Thoracic aorta (tissue), 2 donors: ENCODE measurements at places on chromosomes 1 and 21. TPM values are rescaled to one million over a fixed set of nuclear protein-coding genes. Genes with fewer than 3 reads are reported as not detected.

Gene UMODL1
- not detected for total RNA-seq

Gene NR1I3
- total RNA-seq, result not detected

Gene FCRL6
- not detected for total RNA-seq

Gene ESRRG
- total RNA-seq, result not detected

Gene GUCA2B
- not detected for total RNA-seq

Gene ADGRL2
- 53.3 TPM for total RNA-seq

Gene PKLR
- total RNA-seq, result not detected

Gene NENF
- 152 TPM for total RNA-seq

Gene IL24
- not detected for total RNA-seq

Gene CRB1
- not detected for total RNA-seq

Gene UBL4B
- not detected for total RNA-seq

DNA sequence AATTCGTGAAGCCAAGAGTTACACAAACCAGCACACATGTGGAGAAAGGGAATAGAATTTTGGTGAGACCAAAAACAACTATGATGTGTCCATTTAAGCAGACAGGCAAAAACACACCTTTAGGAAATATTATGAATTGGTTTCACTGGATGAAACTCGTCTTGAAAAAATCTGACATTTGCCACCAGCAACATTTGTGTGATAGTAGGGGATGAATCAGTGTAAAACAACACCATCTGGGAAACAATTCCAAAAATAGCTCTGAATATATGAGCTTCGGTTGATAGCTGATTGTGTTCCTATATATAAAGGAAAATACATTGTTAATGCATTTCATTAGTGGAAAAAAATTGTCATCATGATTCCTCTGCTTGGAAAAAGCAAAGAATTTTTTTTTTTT, 327.8 kb downstream of the PAPPA2 start:
- H3K4me1 ChIP-seq, result no peaks in the 10 kb centered on the region
- no peaks in the 10 kb centered on the region for H3K36me3 ChIP-seq
- H3K27ac ChIP-seq, result no peak overlapping the region
- no peak overlapping the region for H3K4me3 ChIP-seq

GRCh38 chr21:31128234-31128633, 90.0 kb upstream of the KRTAP19-8 start:
- H3K4me3 ChIP-seq, result no peak overlapping the region
- no peaks in the 10 kb centered on the region for H3K36me3 ChIP-seq
- H3K27ac ChIP-seq, result no peak overlapping the region
- no peak for DNase-seq

GRCh38 chr1:202585590-202585933, 124.7 kb downstream of the SYT2 start:
- H3K27ac ChIP-seq, result peak overlapping the region; percentile 48
- no peaks in the 10 kb centered on the region for H3K27me3 ChIP-seq
- no peak overlapping the region for H3K4me3 ChIP-seq
- H3K36me3 ChIP-seq, result peaks cover 37% of the 10 kb centered on the region
- no peak for DNase-seq

- no peak overlapping the region for H3K27ac ChIP-seq
- H3K27me3 ChIP-seq, result no peaks in the 10 kb centered on the region
- DNase-seq, result no peak
- H3K36me3 ChIP-seq, result no peaks in the 10 kb centered on the region
- H3K4me3 ChIP-seq, result no peak overlapping the region
- peaks cover 13% of the 10 kb centered on the region for H3K4me1 ChIP-seq
Measured at GRCh38 chr1:235863699-235864093, 3.0 kb downstream of the LYST start.

DNA sequence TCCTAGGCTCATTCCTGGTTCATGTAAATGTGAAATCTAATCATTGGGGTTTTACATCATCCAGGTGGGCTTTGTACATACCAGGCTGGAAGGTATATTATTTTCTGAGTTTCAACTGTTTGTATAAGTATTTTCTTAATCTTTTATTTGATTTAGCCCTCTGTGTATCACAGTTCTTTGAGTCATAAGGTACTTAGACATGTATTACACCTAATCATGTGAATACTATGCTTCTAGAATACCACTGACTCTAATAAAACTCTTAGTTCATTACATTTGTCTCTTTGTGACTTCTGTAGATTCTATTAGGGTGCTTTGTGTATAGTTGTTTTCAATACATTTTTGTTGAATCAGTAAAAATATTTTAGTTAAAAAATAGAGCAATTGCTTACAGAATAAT, 92.8 kb downstream of the ZFYVE9 start:
- no peaks in the 10 kb centered on the region for H3K4me1 ChIP-seq
- H3K27ac ChIP-seq, result no peak overlapping the region
- H3K27me3 ChIP-seq, result no peaks in the 10 kb centered on the region
- H3K4me3 ChIP-seq, result no peak overlapping the region
- no peak for DNase-seq
- H3K36me3 ChIP-seq, result no peaks in the 10 kb centered on the region

GRCh38 chr1:4004635-4005430, 104.8 kb upstream of the C1orf174 start:
- DNase-seq, result no peak
- no peak overlapping the region for H3K27ac ChIP-seq
- no peak overlapping the region for H3K4me3 ChIP-seq
- H3K27me3 ChIP-seq, result no peaks in the 10 kb centered on the region
- H3K4me1 ChIP-seq, result no peaks in the 10 kb centered on the region

- H3K36me3 ChIP-seq, result peaks cover 5% of the 10 kb centered on the region
- no peak overlapping the region for H3K27ac ChIP-seq
- H3K4me3 ChIP-seq, result no peak overlapping the region
Measured at GRCh38 chr1:224251741-224252146, 68.7 kb downstream of the DEGS1 start.

DNA sequence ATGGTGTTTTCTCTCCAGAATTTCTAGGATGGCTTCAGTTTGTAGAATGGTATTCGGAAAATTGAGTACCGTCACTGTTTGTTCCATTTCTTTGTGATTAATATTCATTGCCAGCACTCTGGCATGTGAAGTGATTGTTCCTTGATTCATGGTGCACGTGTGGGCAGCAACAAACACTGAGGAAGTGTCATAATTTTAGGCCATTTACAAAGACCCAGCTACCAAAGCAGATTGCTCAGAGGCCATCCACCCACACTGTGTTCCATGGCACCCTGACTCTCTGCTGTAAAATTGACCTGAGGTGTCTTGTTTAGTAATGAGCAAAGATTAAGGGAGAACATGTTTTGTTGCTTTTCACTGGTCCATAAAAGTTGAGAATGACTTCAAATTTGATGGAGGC, 250.9 kb upstream of the FMN2 start:
- H3K27ac ChIP-seq, result no peak overlapping the region
- DNase-seq, result no peak
- no peaks in the 10 kb centered on the region for H3K4me1 ChIP-seq
- H3K27me3 ChIP-seq, result no peaks in the 10 kb centered on the region
- no peak overlapping the region for H3K4me3 ChIP-seq

- no peaks in the 10 kb centered on the region for H3K36me3 ChIP-seq
- no peak overlapping the region for H3K4me3 ChIP-seq
- H3K27me3 ChIP-seq, result no peaks in the 10 kb centered on the region
- no peak for DNase-seq
- no peaks in the 10 kb centered on the region for H3K4me1 ChIP-seq
Measured at GRCh38 chr1:204977318-204977717, 65.7 kb upstream of the CNTN2 start.

DNA sequence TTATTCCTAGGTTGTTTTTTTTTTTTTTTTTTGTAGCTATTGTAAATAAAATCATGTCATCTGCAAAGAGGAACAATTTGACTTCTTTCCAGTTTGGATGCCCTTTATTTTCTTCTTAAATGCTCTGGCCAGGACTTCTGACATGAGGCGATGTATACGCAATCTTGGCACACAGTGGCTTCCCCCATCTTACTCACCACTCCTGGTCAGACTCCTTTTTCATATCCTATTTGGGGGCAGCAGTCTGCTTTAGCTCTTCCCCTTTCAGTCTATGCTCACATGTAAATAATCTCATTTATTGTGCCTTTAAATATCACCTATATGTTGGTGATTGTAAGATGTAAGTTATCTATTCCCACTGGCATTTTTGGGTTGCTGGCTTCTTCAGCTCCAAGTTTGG, 56.1 kb downstream of the SLAMF6 start:
- no peaks in the 10 kb centered on the region for H3K27me3 ChIP-seq
- H3K36me3 ChIP-seq, result no peaks in the 10 kb centered on the region
- H3K4me1 ChIP-seq, result no peaks in the 10 kb centered on the region
- H3K27ac ChIP-seq, result no peak overlapping the region
- no peak overlapping the region for H3K4me3 ChIP-seq

GRCh38 chr21:33949516-33950430, 34.2 kb upstream of the ATP5PO start:
- H3K4me3 ChIP-seq, result no peak overlapping the region
- no peak for DNase-seq
- H3K27me3 ChIP-seq, result no peaks in the 10 kb centered on the region

DNA sequence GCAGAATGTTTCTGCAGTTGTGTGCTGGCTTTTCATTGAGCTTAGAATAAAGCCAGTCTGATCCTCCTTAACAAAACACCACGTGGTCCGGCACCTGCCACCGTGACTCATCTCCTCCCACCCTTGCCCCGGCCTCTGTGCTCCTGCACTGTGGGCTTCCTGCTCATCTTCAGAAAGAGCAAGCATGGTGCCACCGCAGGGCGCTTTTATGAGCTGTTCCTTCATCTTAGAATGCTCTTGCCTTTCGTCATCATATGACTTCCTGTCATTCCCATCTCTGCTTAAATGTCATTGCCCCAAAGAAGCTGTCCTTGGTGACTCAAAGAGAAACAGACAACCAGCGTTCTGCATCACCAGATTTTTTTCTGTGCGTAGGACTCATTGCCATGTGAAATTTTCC, 117.8 kb downstream of the HHAT start:
- H3K27me3 ChIP-seq, result no peaks in the 10 kb centered on the region
- no peaks in the 10 kb centered on the region for H3K4me1 ChIP-seq
- H3K4me3 ChIP-seq, result no peak overlapping the region
- no peaks in the 10 kb centered on the region for H3K36me3 ChIP-seq

GRCh38 chr1:179061360-179062282, 20.2 kb upstream of the TOR3A start:
- no peaks in the 10 kb centered on the region for H3K27me3 ChIP-seq
- no peak overlapping the region for H3K27ac ChIP-seq
- H3K36me3 ChIP-seq, result peaks cover 11% of the 10 kb centered on the region
- no peak for DNase-seq

GRCh38 chr1:86387916-86388627, 8.1 kb downstream of the ODF2L start:
- no peak overlapping the region for H3K4me3 ChIP-seq
- DNase-seq, result no peak
- no peak overlapping the region for H3K27ac ChIP-seq
- peaks cover 4% of the 10 kb centered on the region for H3K4me1 ChIP-seq

DNA sequence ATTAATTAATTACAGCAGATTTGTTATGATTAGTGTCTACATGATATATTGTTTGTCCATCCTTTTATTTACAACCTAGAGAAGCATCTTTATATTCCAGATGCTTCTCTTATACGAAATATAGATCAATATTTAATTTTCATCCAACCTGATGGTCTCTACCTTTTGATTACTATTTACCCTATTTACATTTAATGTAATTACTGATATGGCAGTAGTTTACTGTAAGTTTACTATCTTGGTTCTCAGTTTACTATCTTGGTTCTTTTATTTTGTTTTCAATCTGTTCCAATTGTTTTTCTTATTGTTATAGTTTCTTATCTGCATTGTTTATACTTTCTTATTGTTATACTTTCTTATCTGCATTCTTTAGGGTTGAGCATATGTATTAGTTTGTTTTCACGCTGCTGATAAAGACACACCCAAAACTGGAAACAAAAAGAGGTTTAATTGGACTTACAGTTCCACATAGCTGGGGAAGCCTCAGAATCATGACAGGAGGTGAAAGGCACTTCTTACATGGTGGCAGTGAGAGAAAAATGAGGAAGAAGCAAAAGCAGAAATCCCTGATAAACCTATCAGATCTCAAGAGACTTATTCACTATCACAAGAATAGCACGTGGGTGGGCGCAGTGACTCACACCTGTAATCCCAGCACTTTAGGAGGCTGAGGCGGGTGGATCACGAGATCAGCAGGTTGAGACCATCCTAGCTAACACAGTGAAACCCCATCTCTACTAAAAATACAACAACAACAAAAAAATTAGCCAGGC, 28.9 kb downstream of the FAF1 start:
- no peaks in the 10 kb centered on the region for H3K4me1 ChIP-seq
- H3K36me3 ChIP-seq, result no peaks in the 10 kb centered on the region
- DNase-seq, result no peak
- H3K4me3 ChIP-seq, result no peak overlapping the region
- H3K27ac ChIP-seq, result no peak overlapping the region
